ENCODE measurements at places on chromosomes 5 and 9. TPM values are rescaled to one million over a fixed set of nuclear protein-coding genes. Genes with fewer than 3 reads are reported as not detected.

DNA sequence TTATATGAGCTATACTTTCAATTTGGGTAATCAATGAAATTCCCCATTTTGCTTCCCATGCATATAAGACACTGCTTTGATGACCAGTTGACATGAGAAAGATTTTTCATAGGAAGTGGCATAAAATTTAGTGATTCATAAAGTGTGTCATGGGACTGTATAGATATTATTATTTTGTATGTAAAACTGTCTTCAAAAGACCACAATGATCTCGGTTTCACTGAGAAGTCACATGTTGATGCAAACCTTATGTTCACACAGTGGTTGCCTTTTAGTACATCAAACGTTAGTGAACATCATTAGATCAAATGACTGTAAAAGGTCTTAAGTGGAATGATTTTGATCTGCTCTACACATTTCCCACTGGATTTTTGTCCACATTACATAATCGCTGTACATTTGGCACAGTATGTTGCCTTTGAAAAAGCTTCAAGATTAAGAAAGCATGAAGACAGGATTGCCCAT lies 349.2 kb upstream of the MEF2C start:
- DNase-seq = no peak

DNA sequence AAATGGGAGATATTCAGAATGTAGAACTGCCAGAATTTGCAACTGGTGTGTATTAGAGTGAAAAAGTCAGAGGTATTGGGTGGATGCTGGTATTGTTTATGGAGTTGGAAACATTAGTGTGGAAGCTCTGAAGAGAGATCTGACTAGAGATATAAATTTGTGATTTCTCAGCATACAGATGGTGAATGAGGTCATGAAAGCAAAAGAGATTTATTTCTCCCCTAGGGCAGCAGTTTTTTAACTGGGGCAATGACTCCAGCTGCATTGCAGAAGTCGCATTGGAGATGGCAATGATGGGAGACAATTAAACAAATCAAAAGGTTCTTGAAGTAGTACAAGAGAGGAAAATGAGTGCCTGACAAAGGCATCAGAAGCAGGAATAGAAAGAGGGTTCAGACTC lies 64.9 kb downstream of the CETN3 start:
- DNase-seq = no peak

- no peak for DNase-seq
Measured at GRCh38 chr9:91921371-91921770, 28.7 kb downstream of the ROR2 start.

DNA sequence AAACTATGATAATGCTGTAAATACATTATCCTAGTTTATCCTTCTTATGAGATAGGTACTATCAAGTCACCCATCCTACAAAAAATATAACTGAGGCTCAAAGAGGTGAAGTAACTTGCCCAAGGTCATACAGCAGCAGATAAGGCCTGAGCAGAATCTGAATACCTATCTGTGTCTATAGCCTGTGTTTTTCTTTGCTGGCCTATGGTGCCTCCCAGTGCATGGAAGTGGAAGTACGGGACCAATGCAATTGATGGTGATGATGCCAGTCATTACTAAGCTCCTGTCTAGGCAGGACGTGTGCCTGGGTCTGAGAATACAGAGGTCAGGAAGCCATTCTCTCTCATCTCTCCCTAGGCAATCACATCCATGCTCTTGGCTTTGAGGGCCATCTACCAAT lies 67.8 kb downstream of the FAT2 start:
- no peak for DNase-seq

DNA sequence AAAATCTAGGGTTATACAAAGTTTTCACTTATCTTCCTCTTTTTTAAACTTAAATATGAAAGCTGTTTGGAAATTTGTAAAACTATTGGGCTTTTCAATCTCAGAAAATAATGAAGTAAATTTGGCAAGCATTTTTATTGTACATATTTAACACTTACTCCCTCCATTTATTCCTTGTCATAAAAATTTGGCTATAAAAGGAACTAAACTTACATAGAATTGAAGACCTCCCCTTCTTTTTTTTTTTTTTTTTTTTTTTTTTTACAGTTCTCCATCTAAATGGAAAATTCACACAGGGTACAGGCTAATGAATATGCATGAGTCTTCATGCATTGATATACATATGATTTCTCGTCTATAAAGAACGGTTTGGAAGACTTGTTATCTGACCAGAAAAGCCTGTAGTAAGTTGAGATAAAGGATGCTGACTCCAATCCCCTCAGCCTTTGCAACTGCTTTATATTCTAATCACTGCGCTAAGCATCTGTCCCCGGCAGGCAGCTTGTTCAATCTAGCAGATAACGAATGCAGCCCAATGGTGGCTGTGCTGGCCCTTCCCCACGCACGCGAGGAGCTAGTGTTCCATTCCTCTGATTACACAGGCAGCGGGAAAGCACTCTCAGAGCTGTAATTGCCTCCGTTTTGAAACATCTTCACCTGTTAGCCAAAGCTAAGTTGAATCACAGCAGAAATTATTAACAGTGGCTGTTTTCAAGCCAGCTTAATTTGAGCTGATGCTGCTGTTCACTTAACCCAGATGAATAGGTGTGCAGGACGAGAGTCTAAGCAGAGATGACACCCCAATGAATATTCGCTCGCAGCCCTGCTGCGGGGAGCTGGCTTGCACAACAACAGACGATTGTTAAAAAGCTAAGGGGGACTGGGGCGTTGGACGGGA lies 453.8 kb upstream of the ZNF608 start:
- no peak for DNase-seq

- no peak for DNase-seq
Measured at GRCh38 chr9:32524892-32525708, 896 bp downstream of the RIGI start.

- DNase-seq = no peak
Measured at GRCh38 chr5:126055348-126055729, 367.9 kb upstream of the GRAMD2B start.

Gene STKLD1
- total RNA-seq = 0.06 TPM

Gene PAEP
- not detected for total RNA-seq

DNA sequence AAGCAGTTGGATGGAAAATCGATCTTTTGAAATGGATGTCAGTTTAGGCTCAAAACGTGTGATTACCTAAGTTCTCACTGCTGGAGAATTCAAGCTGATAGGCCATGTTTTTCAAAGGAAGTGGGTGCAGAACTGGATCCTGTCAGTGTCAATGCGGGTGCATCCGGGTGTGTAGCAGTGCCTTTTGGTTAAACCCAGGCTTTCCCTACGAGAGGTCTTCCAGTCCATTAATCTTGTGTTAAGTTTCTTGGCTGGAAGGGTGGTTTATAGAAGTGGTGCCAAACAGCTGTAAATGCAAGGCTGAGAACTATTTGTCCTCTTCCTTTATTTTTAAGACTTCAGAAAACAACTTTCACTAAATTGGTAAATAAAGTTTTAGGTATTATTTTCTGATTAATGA lies 71.9 kb downstream of the DAPK1 start:
- no peak for DNase-seq

DNA sequence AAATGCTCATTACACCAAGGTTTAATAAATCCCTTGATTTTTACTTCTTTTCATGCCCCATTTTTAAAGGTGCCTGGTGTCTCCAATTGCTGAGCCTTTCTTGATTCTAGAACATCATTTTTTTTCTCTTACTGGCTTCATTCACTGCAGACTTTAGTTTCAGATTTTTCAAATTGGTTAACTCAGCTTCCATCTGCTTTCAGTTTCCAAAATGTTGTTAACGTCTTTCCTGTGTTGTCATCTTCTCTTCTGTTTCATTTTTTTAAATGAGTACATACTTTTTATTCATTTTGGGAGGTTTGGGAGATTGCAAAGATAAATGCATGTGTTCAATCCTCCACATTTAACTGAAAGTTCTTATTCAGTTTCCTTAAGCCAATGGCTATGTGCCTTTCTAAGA lies 126.4 kb upstream of the CCNG1 start:
- DNase-seq = no peak

DNA sequence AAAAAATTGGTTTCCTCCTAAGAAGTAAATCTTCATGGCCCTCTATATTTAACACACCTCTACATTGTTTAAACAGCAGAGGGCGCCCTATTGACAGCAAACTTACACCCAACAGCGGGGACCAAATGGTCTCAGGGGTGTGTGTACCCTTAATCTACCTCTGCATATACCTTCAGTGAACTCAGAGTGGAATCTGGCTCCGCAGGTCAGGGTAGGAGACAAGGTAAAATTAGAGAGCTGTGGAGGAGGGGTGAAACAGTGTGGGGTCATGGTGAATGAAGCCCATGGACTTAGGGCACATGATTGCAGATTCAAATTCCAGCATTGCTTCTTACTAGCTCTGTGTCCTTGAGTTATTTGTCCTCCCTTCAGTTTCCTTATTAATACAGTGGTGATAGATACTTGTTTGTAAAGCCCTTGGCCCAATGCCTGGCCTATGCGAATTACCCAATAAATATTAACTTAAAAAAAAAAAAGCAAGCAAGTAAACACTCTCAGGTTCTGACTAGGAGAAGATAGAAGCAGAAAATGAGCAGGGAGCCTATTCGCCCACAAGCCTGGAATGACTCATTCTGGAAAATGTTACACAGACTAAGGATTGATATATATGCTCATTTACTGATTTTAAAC lies 122.9 kb downstream of the CAVIN4 start:
- peak; percentile 16 for DNase-seq

GRCh38 chr9:27377147-27377807 lies 80.3 kb upstream of the EQTN start:
- DNase-seq = no peak

Gene FAM200C
- total RNA-seq = 2.2 TPM

Gene IL17B
- not detected for total RNA-seq

DNA sequence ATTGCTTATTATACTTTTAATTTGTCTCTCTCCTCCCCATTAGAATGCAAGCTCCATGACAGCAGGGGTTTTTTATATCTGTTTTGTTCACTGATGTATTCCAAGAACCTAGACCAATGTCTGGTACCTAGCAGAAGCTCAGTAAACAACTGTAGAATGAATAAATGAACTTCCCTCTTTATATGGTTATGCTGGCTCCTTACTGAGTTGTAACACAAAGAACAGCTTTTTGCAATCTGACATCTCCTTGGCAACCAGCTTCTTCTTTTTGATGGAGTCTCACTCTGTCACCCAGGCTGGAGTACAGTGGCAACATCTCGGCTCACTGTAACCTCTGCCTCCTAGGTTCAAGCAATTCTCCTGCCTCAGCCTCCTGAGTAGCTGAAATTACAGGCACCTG lies 13.6 kb downstream of the TRMO start:
- no peak for DNase-seq

Gene SHOC1
- total RNA-seq = not detected

Gene ESM1
- 188 TPM for total RNA-seq

Data from glomerular endothelial cell (primary cell).